ENCODE measurements at places on chromosomes 16 and 17.

DNA sequence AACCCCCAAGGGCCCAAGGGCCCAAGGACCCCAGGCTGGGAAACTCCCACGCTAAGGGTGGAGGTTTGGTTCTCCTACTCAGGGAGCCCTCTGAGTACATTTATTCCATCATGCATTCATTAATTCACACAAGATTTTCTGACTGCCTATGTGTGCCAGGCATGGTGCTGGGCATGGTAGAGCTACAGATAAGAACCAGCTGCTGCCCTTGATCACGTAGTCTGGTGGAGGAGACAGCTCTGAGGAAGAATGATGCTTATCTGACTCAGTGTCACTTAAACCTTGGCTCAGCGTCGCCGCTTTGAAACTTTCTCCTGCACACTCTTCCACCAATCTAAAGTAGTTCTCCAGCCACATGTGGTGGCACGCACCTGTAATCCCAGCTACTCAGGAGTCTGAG lies 3.6 kb upstream of the ARL4D start:
- no peak for DNase-seq

DNA sequence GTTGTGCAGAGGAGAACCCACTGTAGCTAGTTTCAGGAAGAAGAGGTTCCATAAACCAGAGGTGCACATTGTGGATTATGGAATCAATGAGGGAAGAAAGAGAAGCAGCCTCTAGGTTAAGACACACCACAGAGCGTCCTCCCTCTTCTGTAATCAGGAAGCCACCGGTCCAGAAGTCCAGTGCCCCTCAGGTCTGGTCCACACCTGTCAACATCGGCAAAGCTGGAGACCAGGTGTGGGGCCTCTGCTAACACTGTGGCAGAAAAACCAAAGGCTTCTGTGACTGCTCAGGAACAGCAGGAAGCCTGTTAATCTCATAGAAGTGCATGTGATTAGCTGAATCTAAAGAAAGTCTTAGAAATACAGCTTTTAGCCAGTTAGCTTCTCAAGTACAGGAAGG lies 23.3 kb downstream of the LIMD2 start:
- DNase-seq = no peak

GRCh38 chr17:43439041-43439440 lies 40.2 kb downstream of the ARL4D start:
- no peak for DNase-seq

DNA sequence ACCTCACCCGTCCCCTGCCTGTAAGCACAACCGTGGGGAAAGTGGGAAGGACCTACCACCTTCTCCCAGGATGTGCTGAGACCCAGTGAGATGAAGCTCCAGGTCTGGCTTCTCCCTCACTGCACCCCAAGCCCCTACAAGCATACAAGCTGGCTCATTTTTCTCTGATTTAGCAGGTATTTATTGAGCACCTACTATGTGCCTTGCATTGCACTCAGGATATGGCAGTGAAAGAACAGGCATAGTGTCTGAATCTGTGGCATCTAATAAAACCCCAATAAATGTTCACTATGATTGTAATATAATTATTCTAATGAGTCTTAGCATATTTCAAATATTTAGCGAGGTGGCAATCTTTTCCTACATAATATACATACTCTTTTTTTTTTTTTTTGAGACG lies 84.5 kb downstream of the LITAF start:
- DNase-seq = no peak

- DNase-seq = no peak
These were observed 2.0 kb upstream of the KRT13 start for GRCh38 chr17:41507315-41507880.

DNA sequence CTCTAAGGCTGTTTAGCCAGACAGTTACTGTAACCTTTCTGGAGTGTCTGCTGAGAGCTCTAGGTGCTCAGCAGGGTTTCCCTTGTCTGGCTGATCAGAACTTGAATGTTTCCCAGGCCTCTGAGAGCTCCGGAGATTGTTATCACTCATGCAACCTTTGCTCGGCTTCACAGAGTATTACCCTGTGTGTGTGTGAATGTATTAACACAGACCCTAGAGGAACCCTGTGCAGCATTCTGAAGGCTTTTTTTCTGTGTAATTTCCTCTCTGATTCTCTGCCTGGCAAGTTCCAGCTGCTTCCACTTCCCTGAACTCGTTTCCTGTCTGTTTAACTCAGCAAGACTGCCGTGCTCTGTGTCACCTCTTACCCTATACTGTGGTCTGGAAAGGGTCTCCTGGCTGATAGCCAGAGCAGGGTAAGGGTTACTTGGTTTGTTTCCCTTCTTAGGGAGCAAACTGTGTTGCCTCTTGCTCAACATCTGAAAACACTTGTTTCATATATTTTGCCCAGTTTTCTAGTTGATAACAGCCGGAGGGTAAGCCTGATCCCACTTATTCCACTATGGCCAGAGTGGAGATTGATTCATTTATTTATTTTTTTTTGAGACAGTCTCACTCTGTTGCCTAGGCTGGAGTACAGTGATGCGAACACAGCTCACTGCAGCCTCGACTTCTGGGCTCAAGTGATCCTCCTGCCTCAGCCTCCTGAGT lies 21.7 kb downstream of the PRMT7 start:
- no peak for DNase-seq

DNA sequence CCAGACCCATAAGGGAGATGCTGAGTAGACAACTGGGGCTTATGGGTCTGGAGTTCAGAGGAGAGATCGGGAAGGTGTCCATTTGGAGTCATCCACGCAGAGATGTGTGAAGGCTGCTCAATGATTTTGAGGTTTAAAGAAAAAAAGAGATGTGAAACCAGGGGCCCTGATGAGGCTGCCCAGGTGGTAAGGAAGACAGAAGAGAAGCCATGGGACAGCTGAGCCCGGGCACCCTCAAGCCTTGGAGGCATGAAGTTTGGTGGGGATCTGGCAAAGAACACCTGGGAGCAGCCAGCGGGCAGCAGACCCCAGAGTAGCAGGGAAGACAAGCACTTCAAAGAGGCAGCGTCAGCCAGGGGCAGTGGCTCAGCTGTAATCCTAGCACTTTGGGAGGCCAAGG lies 20.8 kb upstream of the MYO15B start:
- DNase-seq = no peak

- no peak for DNase-seq
These were observed 96.4 kb upstream of the SHISA6 start for GRCh38 chr17:11144358-11145233.

DNA sequence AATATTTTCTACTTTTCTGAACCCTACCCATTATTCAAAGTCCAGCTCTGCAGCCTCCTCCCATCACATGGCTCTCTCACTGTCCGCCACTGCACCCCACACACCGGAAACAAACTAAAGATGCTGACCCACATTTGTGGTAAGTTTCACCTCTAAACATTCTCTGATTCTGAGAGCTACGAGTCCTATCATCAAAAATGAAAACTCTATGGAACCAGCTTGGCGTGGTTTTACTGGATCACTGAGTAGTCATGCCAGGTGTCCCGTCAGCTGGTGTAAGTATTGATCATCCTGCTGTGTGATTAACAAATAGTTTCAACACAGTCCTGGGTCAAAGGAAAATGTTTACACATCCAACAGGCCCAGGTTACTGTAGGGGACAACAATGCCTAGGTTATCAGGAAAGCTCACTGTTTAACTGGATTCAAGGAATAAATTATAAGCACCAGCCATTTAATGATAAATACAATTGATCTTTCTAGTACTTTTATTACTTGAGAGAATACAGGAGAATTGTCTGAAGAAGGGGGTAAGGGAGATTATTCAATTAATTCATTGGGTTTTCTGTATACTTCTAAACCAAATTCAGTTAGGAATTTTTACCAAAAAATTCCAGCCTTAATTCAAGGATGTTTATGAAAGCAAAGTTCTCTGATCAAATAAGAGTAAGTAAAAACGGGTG lies 33.9 kb downstream of the CYTH1 start:
- no peak for DNase-seq

DNA sequence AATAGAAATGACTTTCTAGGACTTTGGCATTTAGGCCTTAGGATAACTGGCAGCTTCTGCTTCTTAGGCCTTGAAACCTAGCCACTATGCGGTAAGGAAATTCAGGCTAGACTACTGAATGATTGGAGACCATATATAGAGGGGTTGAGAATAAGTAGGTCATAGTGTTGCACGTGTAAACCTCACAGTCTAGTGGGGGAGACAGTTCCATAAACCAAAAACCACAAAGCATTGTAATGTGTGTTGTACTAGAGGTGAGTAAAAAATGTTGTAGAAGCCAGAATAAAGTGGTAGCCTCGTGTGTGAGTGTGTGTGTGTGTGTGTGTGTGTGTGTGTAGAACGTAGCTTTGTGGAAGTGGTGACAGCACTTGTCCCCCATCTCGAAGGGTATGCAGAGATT lies 188.5 kb downstream of the MAP2K6 start:
- no peak for DNase-seq

GRCh38 chr17:62713086-62713881 lies 85.8 kb downstream of the MRC2 start:
- no peak for DNase-seq

GRCh38 chr16:69706256-69706974 lies 19.9 kb downstream of the NQO1 start:
- DNase-seq = no peak

- DNase-seq = no peak
These were observed 23.6 kb downstream of the ABCA6 start for GRCh38 chr17:69117855-69118784.

Data from non-pigmented ciliary epithelial cell (primary cell).